Caco-2 (cell line): ENCODE measurements at places on chromosomes 12 and 14. TPM values are rescaled to one million over a fixed set of nuclear protein-coding genes. Genes with fewer than 3 reads are reported as not detected.
A peak's percentile ranks its signal among the peaks of the same experiment; 100 is the strongest.

DNA sequence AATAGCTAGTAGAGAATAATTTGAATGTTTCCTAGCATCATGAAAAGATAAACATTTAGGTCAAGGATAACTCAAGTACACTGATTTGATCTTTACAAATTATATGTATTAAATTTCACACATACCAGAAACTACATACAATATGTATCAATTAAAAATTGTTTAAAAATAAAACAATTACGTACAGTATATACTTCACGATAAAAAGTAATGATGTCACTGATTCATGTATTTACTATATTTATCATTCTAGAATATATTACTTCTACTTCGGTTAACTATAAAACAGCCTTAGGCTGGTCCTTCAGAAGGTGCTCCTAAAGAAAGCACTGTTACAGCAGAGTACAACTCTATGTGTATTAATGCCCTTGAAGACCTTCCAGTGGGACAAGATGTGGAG, 11.5 kb downstream of the RBM23 start:
- no peak for DNase-seq
- H3K27me3 ChIP-seq = no peaks in the 10 kb centered on the region
- H3K36me3 ChIP-seq = peaks cover 9% of the 10 kb centered on the region
- H3K4me1 ChIP-seq = no peaks in the 10 kb centered on the region

DNA sequence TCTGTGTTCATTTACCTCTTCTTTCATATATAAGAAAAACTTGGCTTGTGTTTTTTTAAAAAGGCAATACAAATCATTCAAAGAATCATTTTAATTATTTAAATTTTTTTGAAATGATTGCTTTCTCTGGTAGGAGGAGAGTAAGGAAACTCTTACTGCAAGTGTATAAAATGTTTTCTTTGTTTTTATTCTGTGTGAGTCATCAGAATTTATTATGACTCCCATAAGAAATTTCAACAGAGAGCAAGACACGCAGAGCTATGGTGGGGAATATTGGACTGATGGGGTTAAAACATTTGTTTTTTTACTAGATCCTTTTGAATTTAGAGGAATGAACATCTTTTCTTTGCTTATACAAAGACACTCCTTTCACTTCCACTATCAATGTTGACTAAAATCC, 119.1 kb upstream of the ATXN7L3B start:
- H3K4me1 ChIP-seq = no peaks in the 10 kb centered on the region
- no peak for DNase-seq
- no peaks in the 10 kb centered on the region for H3K36me3 ChIP-seq
- H3K27me3 ChIP-seq = no peaks in the 10 kb centered on the region
- H3K4me3 ChIP-seq = no peak overlapping the region
- H3K27ac ChIP-seq = no peak overlapping the region

DNA sequence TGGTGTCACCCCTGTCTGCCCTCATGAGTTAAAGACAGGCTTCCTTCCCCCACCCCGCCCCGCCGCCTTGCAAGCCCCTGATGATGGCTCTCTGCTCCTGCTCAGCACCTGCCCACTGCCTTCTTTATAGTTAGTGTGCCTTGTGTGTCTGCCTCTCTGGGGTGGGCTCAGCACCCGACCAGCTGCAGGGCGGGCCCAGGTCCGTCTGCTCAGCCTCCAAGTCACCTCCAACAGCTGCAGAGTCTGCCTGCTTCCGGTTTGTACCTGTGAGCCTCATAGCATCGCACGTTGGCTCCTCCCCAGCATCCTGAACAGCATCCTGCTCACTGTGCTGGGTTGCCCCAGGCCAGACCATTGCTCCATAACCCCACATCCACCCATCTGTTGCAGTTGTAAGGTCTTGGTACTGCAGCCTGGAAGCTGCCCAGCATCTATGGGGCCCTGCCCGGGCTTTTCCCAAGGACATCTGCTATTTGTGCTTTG, 3.5 kb downstream of the TGFB3 start:
- peaks cover 11% of the 10 kb centered on the region for H3K4me1 ChIP-seq
- no peaks in the 10 kb centered on the region for H3K36me3 ChIP-seq
- peak overlapping the region; percentile 25 for H3K27ac ChIP-seq
- no peak for DNase-seq
- no peaks in the 10 kb centered on the region for H3K27me3 ChIP-seq

DNA sequence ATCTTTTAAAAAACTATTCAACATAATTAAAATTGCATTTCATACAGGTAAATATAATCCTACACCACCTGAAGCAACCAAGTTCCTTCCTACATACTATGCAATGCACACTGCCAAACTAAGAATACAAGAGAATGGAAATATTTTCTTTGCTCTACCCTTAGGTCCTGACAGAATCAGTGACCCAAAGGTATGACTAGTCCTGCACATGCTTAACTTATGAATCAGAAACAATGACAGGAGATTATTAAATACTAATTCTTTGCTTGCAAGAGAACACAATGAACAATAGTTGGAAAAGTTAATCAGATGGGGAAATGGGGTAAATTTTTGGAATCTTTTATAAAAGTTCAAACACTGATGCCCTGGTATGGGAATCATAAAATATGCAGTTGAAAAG, 220.1 kb downstream of the SOX5 start:
- H3K4me1 ChIP-seq = no peaks in the 10 kb centered on the region
- H3K27ac ChIP-seq = no peak overlapping the region
- H3K27me3 ChIP-seq = no peaks in the 10 kb centered on the region
- DNase-seq = no peak

GRCh38 chr12:663293-663871, at the start of gene NINJ2:
Gene NINJ2 (minus strand): TSS chr12:663445. CDS start chr12:663360, 85 bp downstream.
- H3K4me3 ChIP-seq = no peak within 1 kb of the TSS
- no peaks in the 10 kb centered on the region for H3K4me1 ChIP-seq
- DNase-seq = no peak
- H3K27ac ChIP-seq = no peak within 1 kb of the TSS
- H3K36me3 ChIP-seq = no peaks in the 10 kb centered on the region

Gene ACYP1
- 16.0 and 21.3 TPM in 2 replicates for total RNA-seq
